ENCODE measurements at places on chromosomes 4 and X.

- DNase-seq = no peak
These were observed 117.3 kb downstream of the SYNPO2 start for GRCh38 chr4:119005928-119006460.

GRCh38 chrX:42920752-42921151, 142.8 kb upstream of the PPP1R2C start:
- DNase-seq = no peak

DNA sequence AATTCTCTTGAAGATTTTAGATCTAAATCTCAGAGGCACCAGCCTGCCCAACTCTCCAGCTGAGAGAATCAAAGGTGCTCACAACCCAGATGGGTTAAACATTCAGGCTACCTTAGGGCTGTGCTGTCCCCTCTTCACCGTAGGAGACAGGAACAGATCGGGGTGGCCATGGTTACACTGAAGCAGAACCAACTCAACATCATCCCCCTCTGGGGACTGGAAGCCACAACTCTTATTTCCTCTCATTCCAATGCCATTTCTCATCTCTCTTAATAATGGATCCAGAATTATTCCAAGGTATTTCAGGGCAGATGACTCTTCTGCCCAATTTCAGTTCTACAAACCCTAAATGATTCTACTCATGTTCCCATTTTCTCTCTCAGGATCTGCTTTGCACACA, 109.7 kb downstream of the NKX6-1 start:
- no peak for DNase-seq

DNA sequence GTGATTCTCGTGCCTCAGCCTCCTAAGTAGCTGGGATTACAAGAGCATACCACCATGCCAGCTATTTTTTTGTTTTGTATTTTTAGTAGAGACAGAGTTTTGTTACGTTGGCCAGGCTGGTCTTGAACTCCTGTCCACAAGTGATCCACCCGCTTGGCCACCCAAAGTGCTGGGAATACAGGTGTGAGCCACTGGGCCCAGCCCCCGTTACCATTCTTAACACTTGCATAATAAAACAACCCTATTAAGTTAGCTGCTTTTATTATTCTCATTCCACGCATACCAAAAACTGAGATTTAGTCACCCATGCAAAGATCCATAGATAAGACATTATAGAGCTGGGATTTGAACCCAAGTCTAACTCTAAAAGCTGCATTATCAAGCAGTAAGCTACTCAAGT, 6.0 kb upstream of the TEX13A start:
- no peak for DNase-seq

DNA sequence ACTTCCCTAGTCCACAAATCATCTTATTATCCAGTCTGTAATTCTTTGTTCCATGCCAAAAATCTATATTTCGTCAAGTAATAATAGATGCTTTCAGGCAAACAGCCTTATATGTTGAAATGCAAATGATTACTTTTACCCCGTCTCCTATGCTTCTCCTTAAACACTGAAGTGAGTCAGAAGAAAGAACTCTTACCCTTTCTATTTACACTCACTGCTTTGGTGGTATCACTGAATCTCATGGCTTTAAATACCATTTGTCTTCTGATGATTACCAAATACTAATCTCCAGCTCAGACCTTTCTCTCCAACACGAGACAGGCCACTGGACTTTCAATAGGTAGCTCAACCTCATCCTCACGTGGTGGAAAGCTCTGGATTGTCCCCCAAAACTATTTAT, 558.1 kb downstream of the IL1RAPL1 start:
- no peak for DNase-seq

DNA sequence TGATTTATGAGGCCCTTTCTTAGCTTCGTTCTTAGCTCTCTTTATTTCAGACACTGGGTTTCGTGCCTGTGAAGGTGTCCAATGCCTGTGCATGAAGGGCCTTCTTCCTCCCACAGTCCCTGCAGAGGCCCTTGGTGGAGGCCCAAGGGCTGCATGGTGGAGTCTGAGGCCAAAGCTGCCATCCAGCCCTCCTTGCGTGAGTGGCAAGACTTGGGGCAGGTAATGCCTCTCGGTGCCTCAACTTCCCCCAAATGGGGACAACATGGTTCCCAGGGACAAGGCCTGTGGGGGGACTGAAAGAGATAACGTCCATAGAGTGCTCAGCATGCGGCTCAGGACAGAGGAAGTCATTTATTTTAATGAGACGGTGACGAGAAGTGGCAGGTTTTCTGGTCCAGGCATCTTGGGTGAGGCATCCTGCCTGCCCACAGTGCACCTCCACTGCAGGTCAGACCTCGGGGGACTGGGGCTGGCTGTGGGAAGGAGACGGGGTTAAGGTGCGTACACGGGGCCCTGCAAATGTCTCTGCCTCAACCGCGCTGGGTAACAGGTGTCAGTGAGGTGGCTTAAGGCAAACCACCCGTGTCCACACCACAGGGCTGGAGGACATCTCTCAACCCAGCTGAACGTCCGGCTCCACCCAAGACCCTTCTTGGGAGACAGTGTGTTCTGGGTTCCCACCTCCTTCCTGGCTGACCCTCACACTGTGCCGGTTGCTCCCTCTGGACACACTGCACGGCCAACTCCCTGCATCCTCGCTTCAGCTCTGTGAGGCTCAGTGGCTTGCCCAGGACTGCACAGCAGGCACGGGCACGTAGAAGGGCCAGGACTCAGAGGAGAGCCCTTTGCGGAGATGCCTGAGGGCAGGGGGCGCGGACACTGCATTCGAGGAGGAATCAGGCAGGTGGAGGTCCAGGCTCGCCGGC, 50.5 kb downstream of the PSAPL1 start:
- DNase-seq = no peak

GRCh38 chrX:82912382-82912781, 595.7 kb upstream of the POU3F4 start:
- no peak for DNase-seq

GRCh38 chr4:32199639-32200038, 1479.5 kb downstream of the PCDH7 start:
- DNase-seq = no peak

- peak; percentile 26 for DNase-seq
These were observed 71.8 kb downstream of the NBDY start for GRCh38 chrX:56800801-56801200.

- DNase-seq = no peak
These were observed 1181.1 kb upstream of the PCDH7 start for GRCh38 chr4:29538889-29539646.

DNA sequence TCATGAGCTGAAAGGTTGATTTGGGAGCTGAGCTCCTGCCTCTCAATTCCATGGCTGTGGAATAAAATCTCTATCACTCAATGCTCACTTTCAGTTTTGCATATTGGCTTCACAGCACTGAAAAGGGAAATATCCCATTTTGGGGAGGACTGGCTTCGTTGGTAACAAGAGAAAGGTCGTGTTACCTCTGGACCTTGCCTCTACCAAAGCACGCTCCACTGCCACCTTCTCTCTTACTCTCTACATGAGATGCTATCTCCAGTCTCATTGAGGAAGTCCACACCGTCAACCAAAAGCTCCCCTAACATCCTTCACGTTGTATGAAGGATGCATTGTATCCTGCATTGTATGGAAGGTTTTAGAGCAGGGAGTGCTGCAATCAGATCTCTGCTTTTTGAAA, 195.0 kb upstream of the LDB2 start:
- DNase-seq = no peak

- peak; percentile 32 for DNase-seq
These were observed 66.0 kb downstream of the TBL1X start for GRCh38 chrX:9530848-9531274.

- DNase-seq = no peak
These were observed 111.4 kb upstream of the LIMCH1 start for GRCh38 chr4:41426539-41426938.

DNA sequence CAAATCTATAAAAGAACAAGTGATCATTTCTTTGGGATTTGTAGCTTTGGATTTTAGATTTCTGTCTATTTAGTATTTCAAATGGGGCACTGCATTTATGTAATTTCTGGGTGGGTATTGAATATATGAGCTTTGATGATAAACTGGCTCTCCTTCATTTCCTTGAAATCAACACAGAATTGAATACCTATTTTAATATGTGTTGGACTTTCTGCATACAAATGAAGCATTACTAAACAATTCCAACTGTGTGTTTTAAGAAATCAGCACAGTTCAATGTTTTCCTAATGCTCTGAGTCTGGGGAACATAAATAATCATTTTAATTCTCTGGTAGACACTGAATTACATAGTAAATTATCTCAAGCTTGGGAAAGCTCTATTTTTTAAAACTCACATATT, 42.0 kb upstream of the GBA3 start:
- DNase-seq = no peak

DNA sequence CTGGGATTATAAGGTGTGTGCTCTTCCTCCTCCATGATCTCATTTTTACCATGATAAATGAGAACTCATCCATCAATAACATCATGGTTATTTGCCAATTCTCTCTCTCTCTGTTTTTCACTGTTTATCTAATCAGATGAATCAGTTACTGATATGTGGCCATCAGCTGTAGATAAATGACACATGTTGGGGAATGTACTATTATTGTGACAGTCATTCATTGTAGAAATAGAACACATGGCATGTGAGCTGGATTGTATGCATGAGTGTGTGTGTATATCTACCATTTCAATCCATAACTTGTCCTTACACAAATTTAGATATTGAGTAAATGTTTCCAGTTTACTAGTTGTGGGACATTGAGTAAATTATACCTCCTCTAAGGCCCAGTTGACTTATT, 53.0 kb downstream of the OSTC start:
- DNase-seq = no peak

- no peak for DNase-seq
These were observed 4.0 kb upstream of the IL13RA1 start for GRCh38 chrX:118723376-118723775.

GRCh38 chr4:181608181-181608580, 635.0 kb upstream of the TENM3 start:
- no peak for DNase-seq

GRCh38 chr4:186726426-186727168, 2.9 kb upstream of the FAT1 start:
- DNase-seq = no peak

Measured in suppressor macrophage (primary cell).